Body of pancreas (tissue), 4 donors: ENCODE measurements at places on chromosomes 3 and 15. TPM values are rescaled to one million over a fixed set of nuclear protein-coding genes. Genes with fewer than 3 reads are reported as not detected.

- H3K27me3 ChIP-seq: no peaks in the 10 kb centered on the region
- no peak for DNase-seq
- H3K4me3 ChIP-seq: no peak overlapping the region
- H3K36me3 ChIP-seq: peaks cover 10% of the 10 kb centered on the region
These were observed 33.3 kb downstream of the SETD5 start for GRCh38 chr3:9430733-9431132.

DNA sequence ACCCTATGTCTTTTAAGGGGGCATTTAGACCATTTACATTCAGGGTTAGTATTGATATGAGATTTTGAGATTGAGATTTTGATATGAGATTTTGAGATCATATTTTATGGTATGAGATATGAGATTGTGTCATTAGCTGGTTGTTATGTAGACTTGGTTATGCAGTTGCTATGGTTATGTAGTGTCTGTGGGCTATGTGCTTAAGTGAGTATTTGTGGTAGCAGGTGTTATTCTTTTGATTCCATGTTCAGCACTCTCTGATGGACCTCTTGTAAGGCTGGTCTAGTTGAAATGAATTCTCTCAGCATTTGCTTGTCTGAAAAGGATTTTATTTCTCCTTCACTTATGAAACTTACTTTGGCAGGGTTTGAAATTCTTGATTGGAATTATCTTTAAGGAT lies 225.4 kb downstream of the SATB1 start:
- H3K4me1 ChIP-seq: no peaks in the 10 kb centered on the region
- DNase-seq: no peak
- no peak overlapping the region for H3K4me3 ChIP-seq
- H3K27me3 ChIP-seq: no peaks in the 10 kb centered on the region
- no peak overlapping the region for H3K27ac ChIP-seq

The TAGLN3 gene
- 0.52 TPM for total RNA-seq

The SLC2A2 gene
- total RNA-seq: 8.2 TPM

DNA sequence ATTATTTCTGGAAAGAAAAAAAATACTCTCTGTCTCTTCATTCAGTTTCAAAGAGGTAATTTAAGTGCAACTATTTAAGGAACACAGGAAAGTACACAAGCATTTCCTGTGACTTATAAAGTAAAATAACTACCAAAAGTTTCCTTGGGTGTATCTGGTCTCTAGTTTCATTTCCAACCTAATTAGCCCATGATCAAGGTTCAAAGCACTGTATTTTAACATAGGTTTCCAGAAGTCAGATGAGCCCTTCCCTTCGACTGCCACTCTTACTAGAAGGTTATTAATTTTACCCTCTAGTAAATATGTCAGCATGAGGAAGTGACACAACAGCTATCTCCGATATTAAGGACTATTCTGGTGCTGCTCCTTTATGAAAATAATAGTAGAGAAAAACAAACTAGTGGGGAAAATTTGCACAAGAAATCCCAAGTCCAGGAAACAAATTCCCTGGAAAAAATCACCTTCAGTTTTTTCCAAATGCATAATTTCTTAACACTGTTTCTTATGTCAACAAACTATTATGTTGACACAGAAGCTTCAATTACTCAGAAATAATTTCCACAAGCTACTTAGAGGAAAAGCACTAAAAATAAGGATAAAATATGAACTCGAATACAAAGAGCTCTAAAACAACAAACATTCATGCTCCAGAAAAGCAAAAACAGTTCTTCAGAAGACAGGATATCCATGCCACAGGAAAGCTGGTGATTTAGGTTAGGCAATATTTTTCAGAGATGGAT lies 35.3 kb downstream of the CCPG1 start:
- no peak overlapping the region for H3K4me3 ChIP-seq
- peaks cover 6% of the 10 kb centered on the region for H3K4me1 ChIP-seq
- no peak overlapping the region for H3K27ac ChIP-seq
- peaks cover 22% of the 10 kb centered on the region for H3K36me3 ChIP-seq
- DNase-seq: no peak
- H3K27me3 ChIP-seq: no peaks in the 10 kb centered on the region
